ENCODE measurements at places on chromosomes 6 and 20. TPM values are rescaled to one million over a fixed set of nuclear protein-coding genes. Genes with fewer than 3 reads are reported as not detected.

The AGPAT4 gene
- 9.0 TPM for total RNA-seq

The ZSCAN16 gene
- total RNA-seq = 2.2 TPM

The PRICKLE4 gene
- total RNA-seq = 0.36 TPM

The TREML1 gene
- total RNA-seq = not detected

The PIGT gene
- total RNA-seq = 63.0 TPM

The CTCFL gene
- total RNA-seq = not detected

The EYA2 gene
- 0.03 TPM for total RNA-seq

The PBOV1 gene
- not detected for total RNA-seq

The SYTL3 gene
- total RNA-seq = 2.0 TPM

The C6orf15 gene
- not detected for total RNA-seq

The CCN2 gene
- total RNA-seq = 658 TPM

The TRIM31 gene
- not detected for total RNA-seq

The ENPP5 gene
- total RNA-seq = 3.6 TPM

The PSORS1C2 gene
- not detected for total RNA-seq

The COL9A3 gene
- total RNA-seq = 0.39 TPM

The PCMT1 gene
- 80.2 TPM for total RNA-seq

The ADGRG6 gene
- 2.1 TPM for total RNA-seq

The CD40 gene
- 8.8 TPM for total RNA-seq

The GJA1 gene
- total RNA-seq = 563 TPM

The C6orf58 gene
- total RNA-seq = not detected

The IL17F gene
- not detected for total RNA-seq

The SEMG1 gene
- total RNA-seq = not detected

The CFAP61 gene
- not detected for total RNA-seq

The SYCP2L gene
- not detected for total RNA-seq

The PLCB1 gene
- total RNA-seq = 17.7 TPM

The SKIC2 gene
- 66.7 TPM for total RNA-seq

The SCRT2 gene
- not detected for total RNA-seq

The ATP6V1G2 gene
- 4.3 TPM for total RNA-seq

The CTAGE9 gene
- total RNA-seq = not detected

The PRR18 gene
- total RNA-seq = not detected

The RBM24 gene
- 2.9 TPM for total RNA-seq

The IMPG1 gene
- total RNA-seq = not detected

The PSORS1C1 gene
- total RNA-seq = 3.6 TPM

The RRAGD gene
- 3.8 TPM for total RNA-seq

The HMGCLL1 gene
- total RNA-seq = not detected

The GLO1 gene
- total RNA-seq = 75.3 TPM

The OPN5 gene
- not detected for total RNA-seq

The MYO6 gene
- total RNA-seq = 21.2 TPM

The CCM2L gene
- not detected for total RNA-seq

The GRM1 gene
- 0.07 TPM for total RNA-seq

The PTCRA gene
- total RNA-seq = not detected

The SDCBP2 gene
- total RNA-seq = 1.8 TPM

The FERMT1 gene
- total RNA-seq = 6.4 TPM

The MACROD2 gene
- total RNA-seq = 0.85 TPM

The CLDN20 gene
- total RNA-seq = not detected

The TBX18 gene
- 45.0 TPM for total RNA-seq

The SLC22A3 gene
- total RNA-seq = 13.5 TPM

The LIN28B gene
- not detected for total RNA-seq

The CFB gene
- total RNA-seq = 49.7 TPM

The FUCA2 gene
- 43.0 TPM for total RNA-seq

The MCCD1 gene
- total RNA-seq = not detected

The B3GALT4 gene
- 4.9 TPM for total RNA-seq

The DOK5 gene
- 55.3 TPM for total RNA-seq

The TRIM15 gene
- not detected for total RNA-seq

The SPATA25 gene
- total RNA-seq = 0.65 TPM

The KHDC1L gene
- total RNA-seq = not detected

The PTGIS gene
- 121 TPM for total RNA-seq

The KIF25 gene
- 0.72 TPM for total RNA-seq
